Activated CD8-positive, alpha-beta memory T cell treated with anti-CD3 and anti-CD28 coated beads, Interleukin-2, amount 50 U/mL, for 4 hours (primary cell): ENCODE measurements at places on chromosomes 12 and 14.
A peak's percentile ranks its signal among the peaks of the same experiment; 100 is the strongest.

DNA sequence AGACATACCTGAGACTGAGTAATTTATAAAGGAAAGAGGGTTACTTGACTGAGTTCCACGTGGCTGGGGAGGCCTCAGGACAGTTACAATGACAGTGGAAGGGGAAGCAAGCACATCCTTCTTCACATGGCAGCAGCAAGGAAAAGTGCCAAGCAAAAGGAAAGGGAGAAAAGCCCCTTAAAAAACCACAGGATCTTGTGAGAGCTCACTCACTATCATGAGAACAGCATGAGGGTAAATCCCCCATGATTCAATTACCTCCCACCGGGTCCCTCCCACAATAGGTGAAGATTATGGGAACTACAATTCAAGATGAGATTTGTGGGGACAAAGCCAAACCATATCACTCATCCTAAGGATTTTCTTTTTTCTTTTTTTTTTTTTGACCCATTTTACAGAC, 177.8 kb upstream of the EEA1 start:
- no peak for DNase-seq

DNA sequence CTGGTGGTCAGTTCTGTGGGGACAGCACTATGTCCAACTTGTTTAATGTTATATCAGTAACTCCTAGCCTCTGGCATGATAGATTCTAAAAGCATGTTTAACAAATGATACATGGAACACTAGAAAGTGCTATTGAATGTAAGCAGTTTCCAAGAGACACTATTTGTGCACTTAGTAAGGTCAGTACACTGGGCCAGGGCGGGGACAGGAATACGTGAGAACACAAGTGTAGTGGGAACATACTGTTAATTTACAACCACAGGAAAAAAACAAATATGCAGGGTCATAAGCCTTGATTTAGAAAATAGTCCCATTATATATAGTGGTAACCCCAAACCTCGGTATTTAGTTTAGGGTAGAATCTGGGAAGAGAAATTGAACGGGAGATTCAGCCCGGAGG, 88.9 kb upstream of the SLC38A2 start:
- DNase-seq: no peak

- DNase-seq: no peak
Measured at GRCh38 chr14:43687921-43688320, 819.2 kb downstream of the FSCB start.

GRCh38 chr12:40382217-40382616, 157.4 kb downstream of the LRRK2 start:
- DNase-seq: no peak

DNA sequence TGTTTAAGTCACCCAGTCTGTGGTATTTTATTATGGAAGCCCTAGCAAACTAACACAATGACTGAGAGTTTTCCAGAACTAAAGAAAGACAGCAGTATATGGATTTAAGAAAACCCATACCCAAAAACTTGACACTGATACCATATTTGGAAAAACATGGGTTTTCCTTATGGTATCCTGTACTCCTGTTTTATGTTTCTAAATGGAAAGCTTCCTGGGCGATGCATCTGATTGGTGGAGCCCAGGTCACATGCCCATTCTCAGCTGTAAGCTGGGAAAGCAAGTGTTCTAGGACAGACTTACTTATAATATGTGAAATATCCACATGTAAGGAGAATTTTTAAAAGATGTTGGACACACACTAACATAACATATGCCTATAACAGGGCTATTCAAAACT, 4.5 kb upstream of the RNASE4 start:
- DNase-seq: peak; percentile 24

DNA sequence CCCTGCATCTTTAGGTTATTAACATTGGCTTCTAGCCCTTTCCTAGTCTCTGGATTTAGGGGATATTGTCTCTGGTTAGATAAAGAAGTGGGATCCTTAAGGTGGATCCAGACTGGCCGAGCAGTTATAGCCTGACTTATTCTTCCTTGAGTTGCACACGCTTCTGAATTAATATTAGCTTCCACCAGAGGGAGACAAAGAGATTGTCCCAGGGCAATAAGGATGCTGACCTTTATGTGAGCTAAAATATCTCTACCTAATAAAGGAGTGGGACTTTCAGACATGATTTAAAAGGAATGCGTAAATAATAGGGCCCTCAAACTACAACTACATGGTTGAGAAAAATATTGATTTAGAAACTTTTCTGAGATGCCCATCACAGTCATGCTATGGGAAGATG, 139.7 kb downstream of the SLCO1B3 start:
- DNase-seq: no peak

- no peak for DNase-seq
Measured at GRCh38 chr12:4454315-4454860, 8.8 kb upstream of the FGF6 start.

- DNase-seq: no peak
Measured at GRCh38 chr12:68086019-68086603, 73.4 kb downstream of the IFNG start.

DNA sequence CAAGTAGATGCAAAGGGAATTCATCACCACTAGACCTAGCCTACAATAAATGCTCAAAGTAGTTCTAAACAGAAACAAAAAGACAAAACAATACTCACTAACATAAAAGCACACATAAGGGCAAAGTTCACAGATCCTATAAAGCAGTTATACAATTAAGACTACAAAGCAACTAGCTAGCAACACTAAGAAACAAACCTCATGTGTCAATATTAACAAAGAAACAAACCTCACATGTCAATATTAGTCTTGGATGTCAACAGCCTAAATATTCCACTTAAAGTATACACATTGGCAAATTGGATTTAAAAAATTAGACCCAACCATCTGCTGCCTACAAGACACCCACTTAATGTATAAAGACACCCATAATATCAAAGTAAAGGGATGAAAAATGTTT, 152.7 kb downstream of the KCNK10 start:
- DNase-seq: no peak

GRCh38 chr12:32025906-32026305, 66.7 kb downstream of the RESF1 start:
- DNase-seq: peak; percentile 22

DNA sequence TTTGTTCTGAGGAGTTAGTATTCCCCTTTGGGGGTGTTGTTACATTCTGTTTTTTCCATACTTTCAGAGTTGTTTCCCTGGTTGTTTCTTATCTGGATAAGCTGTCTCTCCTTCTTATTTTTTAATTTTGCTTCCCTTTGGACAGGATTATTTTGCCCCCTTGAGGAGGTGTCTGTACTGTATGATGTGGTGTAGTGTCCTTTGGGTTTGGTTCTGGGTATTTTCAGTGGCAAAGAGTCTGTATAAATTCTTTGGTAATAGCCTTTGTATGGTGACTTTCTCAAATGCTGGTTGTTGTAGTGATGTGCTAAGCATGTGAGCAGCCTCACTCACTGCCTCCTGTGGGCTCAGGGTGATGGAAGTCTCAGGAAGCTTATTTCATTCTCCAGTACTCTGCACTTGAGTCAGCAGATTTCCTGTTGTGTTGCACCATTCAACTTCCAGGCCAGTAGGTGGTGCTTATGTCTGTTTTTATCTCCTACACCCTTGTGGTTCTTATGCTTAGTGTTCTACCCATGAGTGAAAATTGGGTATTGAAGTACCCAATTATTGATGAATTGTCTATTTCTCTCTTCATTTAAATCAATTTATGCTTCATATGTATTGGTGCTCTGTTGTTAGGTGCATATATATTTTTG, 103.3 kb upstream of the PMCH start:
- no peak for DNase-seq

GRCh38 chr12:104508752-104509446, 52.2 kb downstream of the CHST11 start:
- DNase-seq: no peak

- no peak for DNase-seq
Measured at GRCh38 chr14:65492266-65492665, 79.7 kb downstream of the FUT8 start.

GRCh38 chr12:108831309-108831991, 25.9 kb downstream of the SSH1 start:
- DNase-seq: no peak

- peak; percentile 29 for DNase-seq
Measured at GRCh38 chr12:14956024-14956891, 5.1 kb downstream of the ARHGDIB start.

GRCh38 chr12:78402366-78403134, 462.0 kb upstream of the SYT1 start:
- no peak for DNase-seq

DNA sequence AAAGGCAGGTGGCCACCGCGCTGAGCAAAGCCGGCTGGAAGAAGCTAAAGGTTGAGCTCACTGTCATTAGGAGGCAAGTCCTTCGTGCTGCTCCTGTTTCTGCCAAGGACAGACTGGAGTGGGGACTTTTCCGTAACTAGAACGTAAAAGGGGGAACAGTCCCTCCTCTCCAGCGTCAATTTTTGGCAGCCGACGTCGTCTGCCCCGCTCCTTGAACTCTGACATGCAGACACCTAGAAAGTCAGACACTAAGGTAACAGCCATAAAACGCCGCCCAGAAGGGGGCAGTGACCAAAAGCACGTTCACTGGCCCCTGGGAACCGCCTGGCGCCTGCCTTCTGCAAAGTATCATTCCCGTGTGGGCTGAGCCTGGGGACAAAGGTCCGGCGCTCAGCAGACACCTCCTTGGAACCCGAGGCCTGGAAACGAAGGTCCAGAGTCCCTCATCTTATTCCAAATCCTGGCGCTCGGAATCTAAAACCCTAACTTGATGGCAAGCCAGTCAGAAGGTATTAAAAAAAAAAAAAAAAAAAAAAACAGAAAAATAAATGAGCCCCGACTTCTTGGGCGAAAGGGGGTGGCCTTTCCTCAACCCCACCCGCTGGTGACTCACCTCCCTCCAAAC, 1.1 kb upstream of the LRP1 start:
- peak; percentile 81 for DNase-seq

DNA sequence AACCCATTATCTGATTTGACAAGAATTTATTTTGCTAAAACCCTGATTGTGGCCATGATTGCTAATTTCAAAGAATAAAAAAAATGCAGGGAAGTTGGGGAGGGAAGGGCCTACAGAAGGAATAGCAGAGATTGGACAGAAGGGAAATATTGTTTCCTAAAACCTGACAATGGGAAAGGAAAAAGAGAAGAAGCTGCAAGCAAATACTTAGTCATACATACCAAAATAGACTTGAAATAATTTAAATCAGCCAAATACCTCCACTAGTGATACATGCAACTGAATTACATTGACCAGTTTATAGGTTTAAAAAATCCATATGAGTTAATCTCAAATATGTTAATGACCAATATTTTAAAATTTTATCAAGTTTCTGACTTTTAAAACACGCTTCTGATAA, 75.1 kb downstream of the PELI2 start:
- DNase-seq: no peak

- DNase-seq: peak; percentile 37
Measured at GRCh38 chr12:118060301-118061010, 523 bp downstream of the WSB2 start.

DNA sequence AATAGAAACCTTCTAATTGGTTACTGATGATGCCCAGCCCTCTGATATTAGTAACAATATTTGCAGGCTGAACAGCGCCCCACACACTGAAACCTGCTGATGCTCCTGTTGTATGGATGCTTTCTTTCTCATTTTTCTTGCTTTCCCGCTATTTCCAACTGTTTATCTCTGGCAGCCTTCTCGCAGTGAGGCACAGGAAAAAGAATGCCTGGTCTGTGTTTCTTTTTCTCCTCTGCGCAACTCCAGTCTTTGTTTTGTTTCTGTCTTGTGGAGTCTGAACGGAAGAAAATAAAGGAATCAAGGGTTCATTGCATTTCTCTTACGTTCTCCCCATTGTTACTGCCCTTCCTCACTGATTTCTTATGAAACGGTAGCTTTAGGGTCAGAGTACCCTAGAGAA, 451.2 kb downstream of the EGLN3 start:
- DNase-seq: no peak

GRCh38 chr12:65656891-65657351, 167.4 kb upstream of the HMGA2 start:
- no peak for DNase-seq

DNA sequence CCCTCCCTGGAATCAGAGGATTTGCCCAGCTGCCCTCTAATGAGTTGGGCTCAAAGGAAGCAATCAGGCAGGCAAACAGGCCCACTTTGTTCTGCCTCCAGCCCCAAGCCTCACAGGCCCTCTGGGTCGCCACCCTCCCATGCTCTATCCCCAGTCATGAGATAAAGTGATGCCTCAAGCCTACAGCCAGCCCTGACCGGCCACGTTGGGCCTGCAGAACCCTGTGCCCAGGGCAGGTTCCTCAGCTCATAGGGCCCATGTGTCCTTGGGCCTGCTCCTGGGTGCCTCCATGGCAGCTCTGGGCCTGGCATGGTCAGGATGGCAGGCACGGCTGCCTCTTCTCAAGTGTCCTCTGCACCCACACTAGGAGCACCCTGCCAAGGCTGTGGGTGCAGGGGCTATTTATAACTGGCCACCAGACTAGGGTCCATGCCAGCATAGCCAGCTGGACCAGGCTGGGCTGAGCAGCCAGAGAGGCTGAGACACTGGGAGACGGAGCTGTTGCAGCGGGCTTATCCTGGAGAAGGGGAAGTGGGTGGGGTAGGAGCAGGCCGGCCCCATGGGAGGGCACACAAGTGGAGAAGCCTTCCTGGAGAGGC, 20.2 kb downstream of the HDAC7 start:
- no peak for DNase-seq

GRCh38 chr12:14873440-14874185, 12.0 kb downstream of the MGP start:
- no peak for DNase-seq

DNA sequence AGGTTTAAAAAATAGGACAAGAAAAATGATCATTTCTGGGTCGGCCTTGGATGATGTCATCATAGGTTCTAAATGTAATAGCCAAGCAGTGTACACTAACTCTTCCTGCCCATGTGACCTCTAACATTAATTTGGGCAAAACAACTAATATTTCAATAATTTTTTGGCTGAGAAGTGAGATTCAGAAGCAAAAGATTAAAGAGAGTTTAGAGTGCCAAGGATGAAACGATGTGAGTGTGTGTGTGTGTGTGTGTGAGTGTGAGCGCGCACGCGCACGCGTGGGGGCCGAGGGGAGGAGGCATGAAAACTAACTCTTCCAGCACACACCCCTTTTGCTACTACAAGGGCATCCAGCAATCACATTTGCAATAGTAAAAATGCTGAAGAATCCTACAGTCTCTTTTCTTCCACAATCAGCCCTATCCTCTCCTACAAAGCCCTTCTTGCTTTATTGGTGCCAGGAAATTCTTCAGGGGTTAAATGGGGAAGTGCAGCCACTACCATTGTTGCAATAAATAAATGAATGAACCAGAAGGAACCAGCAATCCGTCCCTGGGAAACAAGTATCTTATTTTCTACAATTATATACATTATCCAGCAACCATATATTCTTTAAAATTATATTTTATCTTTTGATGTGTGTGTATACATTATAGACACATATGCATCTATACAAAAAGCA, 52.9 kb downstream of the PEBP1 start:
- no peak for DNase-seq

GRCh38 chr12:127399451-127399850, 867.5 kb upstream of the TMEM132C start:
- DNase-seq: no peak

DNA sequence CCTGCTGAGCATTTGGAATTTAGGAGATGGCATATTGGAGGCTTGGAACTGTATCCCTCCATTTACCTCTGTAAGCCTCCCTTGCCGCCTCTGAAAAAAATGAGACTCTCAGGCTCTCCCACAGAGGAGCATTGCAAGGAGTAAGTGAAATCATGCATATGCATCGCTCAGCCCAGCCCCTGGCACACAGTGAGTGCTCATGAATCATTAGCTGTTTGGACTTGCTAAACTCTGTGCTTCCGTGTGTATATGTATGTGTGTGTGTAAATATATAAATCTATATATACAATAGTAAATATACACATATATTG, 17.1 kb upstream of the TBX3 start:
- no peak for DNase-seq
